ENCODE measurements at places on chromosomes 1 and 21.

GRCh38 chr1:219433496-219434131 is 179.3 kb downstream of the ZC3H11B start:
- no peak for DNase-seq

DNA sequence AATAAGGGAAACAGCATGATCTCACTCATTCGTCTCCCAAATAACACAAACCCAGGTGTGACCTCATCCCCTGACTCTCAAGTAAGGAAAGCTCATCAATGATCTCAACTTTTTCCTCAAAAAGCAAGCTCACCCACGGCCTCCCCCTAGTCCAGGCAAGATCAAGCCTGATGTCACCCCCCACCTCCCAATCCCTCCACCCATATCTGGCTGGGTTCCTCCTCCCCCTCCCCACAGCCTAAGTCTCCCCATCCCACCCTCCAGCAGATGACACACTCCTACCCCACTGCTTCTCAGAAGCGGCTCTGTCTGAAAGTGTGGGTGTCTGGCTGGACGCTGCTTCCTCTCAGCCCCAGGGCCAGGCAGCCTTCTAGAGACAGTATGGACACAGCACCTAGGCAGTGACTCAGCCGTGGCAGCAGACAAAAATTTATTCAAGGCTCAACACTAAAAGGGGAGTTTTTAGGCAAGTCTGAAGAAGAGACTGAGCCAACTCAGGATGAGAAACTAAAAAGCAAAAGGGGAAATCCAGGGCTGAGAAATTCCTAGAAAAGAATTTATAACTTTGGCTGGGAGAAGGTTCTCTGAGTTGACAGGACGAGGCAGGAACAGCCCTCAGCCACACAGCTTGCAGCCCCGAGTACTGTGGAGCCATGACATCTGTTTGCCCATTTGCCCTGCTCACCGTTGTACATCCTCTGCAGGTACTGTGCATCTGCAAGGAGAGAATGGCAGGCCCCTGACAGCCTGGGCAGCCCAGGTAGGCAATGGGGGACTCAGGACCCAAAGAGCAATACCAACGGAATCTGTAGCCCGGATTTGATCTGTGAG is 81.6 kb upstream of the LRRC8D start:
- peak; percentile 48 for DNase-seq

- peak; percentile 59 for DNase-seq
Observed at GRCh38 chr1:99004861-99005442, at the start of gene PLPPR5. PLPPR5 (minus strand) TSS chr1:99004861; CDS start chr1:99004671, 190 bp downstream.

DNA sequence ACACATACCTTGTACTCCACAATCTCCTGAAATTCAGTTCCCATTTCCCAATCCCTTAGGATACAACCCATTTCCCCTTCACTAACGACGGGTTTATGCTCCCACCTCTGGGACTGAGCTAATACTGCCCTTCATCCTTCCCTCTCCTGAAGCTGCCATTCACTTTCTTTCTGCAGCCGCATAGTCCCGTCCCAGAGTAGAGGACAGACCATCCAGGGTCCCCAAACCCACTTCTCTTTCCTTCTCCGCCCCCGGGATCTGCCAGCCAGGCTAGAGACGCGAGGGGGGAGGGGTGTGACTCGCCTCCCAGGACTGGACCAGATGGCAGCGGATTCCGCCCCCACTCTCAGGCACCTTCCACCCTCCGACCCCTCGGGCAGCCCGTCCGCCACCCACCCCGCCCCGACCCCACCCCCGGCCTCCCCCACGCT is 679 bp downstream of the ABL2 start:
- DNase-seq: peak; percentile 55

GRCh38 chr1:164163289-164163849 is 395.6 kb upstream of the PBX1 start:
- DNase-seq: no peak

- peak; percentile 28 for DNase-seq
Observed at GRCh38 chr1:39378377-39378776, 113.1 kb upstream of the BMP8A start.

DNA sequence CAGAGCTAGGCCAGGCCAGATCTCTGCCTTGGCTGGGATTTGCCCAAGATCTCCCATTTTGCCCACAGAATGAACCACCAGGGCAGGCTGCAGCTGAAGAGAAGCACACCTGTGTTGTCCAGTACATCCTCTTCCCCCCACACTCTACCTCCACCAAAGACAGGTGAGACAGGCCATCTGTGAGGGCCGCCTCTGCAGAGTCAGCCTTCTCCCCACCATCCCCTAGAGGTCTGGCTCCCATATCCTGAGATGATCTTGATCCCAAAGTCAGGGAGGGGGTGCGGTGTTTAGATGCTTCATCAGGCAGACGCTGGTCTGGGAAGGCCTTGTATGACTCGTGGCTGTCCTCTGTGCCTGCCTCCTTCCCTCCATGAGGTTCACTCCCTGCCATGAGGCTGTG is 28.7 kb downstream of the HYI start:
- DNase-seq: no peak

DNA sequence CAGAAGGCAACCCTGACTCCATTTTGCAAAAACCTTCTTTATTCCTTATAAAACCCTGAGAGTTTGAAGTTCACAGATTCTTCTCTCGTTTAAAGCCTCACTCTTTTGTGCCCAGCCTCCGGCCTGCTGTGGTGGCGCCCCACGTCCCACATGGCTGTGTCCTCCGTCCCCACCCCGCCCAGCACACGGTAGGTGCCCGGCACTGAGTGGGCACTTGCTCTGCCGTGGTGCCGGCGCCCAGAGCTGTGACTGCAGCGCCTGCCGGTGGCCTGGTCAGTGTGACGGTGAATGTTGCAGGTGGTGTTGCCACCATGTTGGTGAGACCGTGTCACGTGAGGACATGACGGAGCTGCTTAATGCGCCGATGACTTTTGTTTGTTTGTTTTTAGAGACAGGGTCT is 9.4 kb downstream of the ATAD3A start:
- DNase-seq: no peak

DNA sequence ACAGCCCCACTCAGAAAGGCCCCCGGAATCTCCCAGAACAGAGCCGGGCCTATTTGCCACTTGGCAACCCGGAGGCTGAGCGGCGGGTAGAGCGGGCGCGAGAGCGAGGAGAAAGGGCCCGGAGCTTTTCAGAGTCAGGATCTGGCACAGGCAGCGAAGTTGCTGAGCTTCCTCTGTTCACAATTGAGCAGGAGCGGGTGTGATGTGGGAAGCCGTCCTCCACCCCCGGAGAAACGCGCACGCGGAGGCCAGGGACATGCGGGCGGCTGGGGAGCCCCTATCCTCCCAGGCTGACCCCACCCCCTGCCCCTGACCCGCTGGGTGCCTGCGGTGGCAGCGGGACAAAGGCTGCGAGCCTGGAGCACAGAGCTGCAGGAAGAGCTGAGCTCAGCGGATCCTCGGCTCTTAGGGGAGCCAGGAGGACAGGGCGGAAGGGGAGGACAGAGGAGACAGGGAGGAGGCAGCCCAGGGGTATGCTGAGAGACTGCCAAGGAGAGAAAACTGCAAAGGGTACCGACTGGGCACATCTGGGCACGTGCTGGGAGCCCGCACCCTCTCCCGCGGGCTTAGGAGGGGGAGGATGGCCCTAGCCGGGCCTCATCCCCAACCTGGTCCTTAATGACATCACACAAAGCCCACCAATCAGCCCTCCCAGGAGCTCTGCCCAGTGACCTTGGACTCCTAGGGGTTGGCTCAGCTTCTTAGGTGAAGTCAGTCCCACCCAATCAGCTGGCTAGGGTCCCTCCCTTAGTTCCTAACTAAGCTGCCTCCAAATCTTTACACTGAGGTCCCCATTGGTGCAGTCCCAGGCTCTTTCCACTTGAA is 9.3 kb downstream of the KIF21B start:
- DNase-seq: no peak

- DNase-seq: peak; percentile 46
Observed at GRCh38 chr21:14259747-14260146, 43.8 kb downstream of the RBM11 start.

- DNase-seq: no peak
Observed at GRCh38 chr1:242691610-242691945, 167.1 kb upstream of the PLD5 start.

DNA sequence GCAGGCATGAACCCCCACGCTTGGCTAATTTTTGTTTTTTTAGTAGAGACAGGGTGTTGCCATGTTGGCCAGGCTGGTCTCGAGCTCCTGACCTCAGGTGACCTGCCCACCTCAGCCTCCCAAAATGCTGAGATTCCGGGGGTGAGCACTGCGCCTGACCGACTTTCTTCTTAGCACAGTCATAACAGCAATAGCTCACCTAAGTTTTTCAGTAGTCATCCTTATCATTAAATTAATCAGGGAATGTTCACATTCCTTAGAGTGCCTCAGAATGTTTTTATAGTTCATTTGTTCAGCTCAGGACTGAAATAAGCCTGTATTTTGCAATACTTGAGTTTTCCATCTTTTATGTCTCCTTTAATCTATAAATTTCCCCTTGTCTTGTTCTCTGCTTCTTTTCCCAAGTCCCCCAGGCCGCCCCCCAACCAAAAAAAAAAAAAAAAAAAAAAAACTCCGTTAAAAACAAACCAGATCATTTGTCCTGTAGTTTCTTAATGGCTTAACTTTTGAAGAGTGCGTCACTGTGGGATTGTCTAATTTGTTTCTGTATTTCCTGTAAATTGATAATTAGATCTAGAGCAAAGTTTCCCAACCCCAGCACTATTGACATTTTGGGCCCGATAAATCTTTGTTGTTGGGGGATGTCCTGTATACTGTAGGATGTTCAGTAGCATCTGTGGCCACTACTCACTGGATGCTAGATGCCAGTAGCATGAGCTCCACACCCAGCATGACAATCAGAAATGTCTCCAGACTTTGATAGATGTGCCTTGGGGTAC is 120.7 kb downstream of the ITSN1 start:
- no peak for DNase-seq

GRCh38 chr1:9269721-9270120 is 23.0 kb upstream of the SPSB1 start:
- no peak for DNase-seq

GRCh38 chr1:212271823-212272485 is 13.3 kb upstream of the PPP2R5A start:
- DNase-seq: no peak

GRCh38 chr1:35191429-35192055 is 1.4 kb downstream of the SFPQ start:
- DNase-seq: no peak

DNA sequence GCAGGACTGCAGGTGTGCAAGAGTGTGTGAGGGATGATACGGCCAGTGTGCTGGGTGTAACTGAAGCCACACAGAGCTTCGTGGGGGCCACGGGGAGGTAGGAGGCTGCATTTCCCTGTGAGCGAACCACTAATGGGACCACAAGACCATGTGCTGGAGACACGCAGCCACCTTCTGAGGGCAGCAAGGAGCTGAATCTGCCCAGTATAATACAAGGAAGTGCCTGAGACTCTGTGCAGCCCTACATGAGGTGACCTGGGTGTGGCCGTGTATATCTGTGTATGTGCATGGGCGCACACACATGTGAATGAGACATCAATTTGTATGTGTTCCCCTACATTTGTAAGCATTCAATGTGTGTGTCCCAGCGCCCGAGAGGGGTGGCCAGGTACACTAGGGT is 50.8 kb downstream of the CHD5 start:
- no peak for DNase-seq

- no peak for DNase-seq
Observed at GRCh38 chr1:29756498-29756897, 520.2 kb downstream of the PTPRU start.

DNA sequence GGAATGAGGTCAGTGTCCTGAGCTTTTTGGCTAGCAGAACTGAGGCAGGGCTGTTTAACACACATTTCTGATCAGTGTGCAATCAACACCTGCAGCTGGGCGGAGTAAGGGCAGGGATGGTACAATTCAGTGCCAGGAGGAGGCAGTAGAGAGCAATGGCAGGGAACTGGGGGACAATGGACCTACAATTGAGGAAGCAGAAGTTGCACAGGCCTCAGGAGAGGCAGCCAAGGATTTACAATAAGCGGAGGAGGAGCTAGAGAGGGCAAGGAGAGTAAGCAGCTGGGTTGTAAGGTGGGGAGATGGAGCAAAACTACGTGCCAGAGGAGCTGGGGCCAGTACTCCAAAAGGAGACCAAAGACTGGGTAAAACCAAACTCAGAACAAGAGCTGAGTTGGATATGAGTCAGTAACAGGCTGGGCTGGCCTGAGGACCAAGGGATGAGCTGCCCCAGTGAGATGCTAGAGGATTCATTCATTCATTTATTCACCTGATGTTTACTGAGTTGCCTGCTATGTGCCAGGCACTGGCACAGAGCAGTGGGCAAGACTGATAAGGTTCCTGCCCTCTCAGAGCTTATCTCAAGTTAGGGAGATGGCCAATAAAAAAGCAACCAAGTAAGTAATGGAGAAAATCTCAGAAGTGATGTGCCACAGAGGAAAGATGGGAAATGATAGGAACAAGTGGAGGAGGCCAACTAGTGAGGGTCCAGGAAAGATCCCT is 10.4 kb upstream of the GALE start:
- peak; percentile 40 for DNase-seq

DNA sequence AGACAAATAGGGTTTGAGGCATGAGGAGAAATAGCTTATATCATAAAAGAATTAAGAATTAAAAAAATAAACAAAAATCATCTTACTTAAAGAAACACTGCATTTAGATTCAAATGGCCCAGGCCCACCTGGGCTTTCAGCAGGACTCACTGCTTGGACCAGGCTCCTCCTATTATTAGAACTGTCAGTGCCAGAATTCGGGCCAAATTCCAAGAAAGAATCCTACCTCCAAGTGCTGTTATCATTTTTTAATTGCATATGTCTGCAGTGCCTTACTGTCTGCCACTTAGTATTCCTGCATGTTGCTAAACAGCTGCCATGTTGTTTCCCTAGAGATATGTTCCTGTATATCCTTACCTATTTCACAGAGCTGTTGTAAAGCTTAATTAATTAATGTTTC is 112.0 kb downstream of the BARHL2 start:
- DNase-seq: no peak

DNA sequence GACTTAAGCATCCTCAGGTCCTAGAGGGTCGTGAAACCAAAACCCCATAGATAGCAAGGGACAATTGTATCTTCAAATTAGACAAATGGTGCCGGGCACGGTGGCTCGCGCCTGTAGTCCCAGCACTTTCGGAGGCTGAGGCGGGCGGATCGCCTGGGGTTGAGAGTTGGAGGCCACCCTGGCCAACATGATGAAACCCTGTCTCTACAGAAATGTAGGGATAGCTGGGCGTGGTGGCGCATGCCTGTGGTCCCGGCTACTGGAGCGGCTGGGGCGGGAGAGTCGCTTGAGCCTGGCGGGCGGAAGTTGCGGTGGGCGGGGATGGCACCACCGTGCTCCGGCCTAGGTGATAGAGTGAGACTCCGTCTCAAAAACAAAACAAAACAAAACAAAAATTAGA is 780.6 kb downstream of the BRINP3 start:
- no peak for DNase-seq

- no peak for DNase-seq
Observed at GRCh38 chr1:30323352-30323751, 400.0 kb downstream of the MATN1 start.

- DNase-seq: peak; percentile 78
Observed at GRCh38 chr1:172746091-172746949, 87.4 kb downstream of the FASLG start.

- DNase-seq: no peak
Observed at GRCh38 chr1:178867670-178868069, 3.2 kb downstream of the ANGPTL1 start.

All from urothelium cell line (cell line).